ENCODE measurements at places on chromosomes 1 and 21.
A peak's percentile ranks its signal among the peaks of the same experiment; 100 is the strongest.

DNA sequence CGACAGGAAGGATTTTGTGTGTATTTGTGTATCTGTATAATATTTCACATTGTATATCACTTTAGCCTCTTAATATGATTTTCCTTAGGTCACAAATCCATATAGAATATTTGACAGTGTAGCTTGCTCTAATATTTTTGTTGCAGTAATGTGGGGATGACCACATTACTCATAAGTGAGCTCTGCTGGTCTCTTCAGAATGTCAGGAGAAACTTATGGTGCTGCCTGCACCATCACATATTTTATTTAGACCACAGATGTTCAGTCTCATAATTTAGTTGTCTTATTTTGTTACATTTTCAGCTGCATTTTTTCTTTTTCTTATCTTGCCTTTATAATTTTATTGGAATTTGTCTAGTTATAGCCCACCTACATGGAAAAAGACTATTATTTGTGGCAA lies 205.3 kb downstream of the PBX1 start:
- no peak for DNase-seq

GRCh38 chr1:99992044-99992722 lies 22.4 kb downstream of the SLC35A3 start:
- DNase-seq: no peak

GRCh38 chr1:179747611-179748010 lies 4.5 kb downstream of the FAM163A start:
- no peak for DNase-seq

GRCh38 chr1:73516451-73516850 lies 681.5 kb downstream of the LRRIQ3 start:
- DNase-seq: no peak

GRCh38 chr1:234478481-234479309 lies at the start of gene TARBP1:
TSS of gene TARBP1 (minus strand) at chr1:234479179. CDS start at chr1:234479103, 76 bp downstream.
- peak; percentile 80 for DNase-seq

DNA sequence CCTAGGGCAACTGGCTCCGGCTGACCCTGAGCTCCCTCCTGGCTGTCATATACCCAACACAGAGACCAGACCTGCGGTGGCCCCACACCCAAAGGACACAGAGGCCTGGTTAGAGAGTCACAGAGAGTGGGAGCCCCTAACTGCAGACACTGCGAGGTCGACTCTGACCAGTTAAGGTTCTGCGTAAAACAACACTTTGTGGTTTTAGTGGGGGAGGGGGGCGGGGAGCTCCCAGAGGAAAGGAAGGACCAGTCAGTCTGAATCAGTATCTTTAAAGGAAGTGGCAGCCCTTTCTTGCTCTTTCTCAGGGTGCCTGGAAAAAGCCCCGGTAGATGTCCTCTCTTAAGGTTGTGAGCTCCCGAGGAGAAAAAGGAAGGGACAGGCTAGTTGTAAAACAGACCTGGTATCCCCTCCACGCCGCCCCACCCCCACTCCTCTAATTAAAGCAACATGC lies 2.4 kb downstream of the SSBP3 start:
- DNase-seq: no peak

GRCh38 chr1:199362996-199363395 lies 664.5 kb upstream of the NR5A2 start:
- DNase-seq: no peak

DNA sequence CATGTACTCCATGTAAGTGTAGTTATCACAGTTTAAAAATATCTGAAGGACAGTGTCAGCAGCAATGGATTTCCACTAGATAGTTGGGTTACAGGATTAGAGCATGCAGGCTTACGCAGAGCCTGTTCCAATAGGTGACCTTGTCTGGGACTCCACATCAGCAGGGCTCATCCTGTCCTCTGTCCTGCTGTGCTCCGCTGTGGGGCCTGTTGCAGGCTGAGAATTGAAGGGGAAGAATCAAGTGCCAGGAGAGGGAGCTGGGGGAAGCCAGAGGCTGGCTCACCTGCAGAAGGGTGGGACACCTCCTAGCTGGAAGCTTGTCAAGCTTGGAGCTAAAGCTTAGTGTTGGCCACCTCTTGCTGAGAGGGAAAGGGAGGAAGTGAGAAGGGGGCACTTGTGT lies 62.8 kb downstream of the XCL2 start:
- peak; percentile 39 for DNase-seq

GRCh38 chr1:21579791-21580190 lies 70.6 kb downstream of the ALPL start:
- DNase-seq: no peak

GRCh38 chr1:26373281-26373680 lies 731 bp upstream of the ZNF683 start:
- DNase-seq: no peak

- peak; percentile 48 for DNase-seq
These were observed 119.1 kb downstream of the RRAGC start for GRCh38 chr1:38740487-38740886.

DNA sequence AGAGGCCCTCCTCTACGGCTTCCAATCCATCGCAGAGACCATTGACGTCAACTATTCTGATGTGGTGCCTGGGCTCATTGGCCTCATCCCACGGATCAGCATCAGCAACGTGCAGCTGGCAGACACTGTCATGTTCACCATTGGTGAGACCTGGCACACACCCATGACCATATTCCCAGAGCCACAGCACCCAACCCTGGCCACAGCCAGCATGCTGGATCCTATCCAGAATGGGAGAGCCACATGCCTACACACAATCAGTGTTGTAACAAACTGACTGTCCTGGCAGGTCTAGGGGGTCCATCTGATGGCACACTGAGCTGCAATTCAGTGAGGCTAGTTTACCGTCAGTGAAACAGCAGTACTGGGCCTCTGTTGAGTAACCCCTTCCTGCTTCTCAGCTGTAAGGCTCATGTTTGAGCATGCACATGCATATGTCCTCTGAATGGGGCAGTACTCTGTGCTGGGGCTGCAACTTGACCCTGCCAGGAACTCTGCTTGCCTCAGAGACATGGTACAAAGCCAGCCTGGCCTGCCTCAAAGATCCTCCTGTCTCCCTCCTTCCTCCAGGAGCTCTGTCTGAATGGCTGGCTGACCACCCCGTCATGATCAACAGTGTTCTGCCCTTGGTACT lies 10.8 kb downstream of the IPO13 start:
- DNase-seq: no peak

DNA sequence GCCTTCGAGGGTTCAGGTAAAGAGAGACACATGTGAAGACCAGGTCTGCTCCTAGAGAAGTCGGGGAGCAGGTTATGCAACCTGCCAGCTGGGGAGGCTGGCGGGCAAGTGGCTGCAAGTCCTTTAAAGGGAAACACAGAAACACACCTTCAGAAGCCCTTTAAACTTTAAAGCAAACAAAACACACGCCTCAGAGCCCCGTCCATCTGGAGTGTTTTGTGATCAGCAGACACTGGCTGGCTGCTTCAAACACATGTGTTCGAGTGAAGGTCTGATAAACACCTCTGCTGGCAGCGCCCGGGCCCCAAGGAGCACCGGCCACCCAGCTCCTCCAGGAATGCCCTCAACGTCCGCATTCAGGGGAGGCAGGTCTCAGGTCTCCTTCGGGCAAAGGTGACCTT lies 15.2 kb downstream of the RIPK4 start:
- DNase-seq: no peak

GRCh38 chr21:40723317-40723716 lies 123.6 kb downstream of the DSCAM start:
- no peak for DNase-seq

GRCh38 chr1:17588048-17588871 lies 48.8 kb downstream of the ARHGEF10L start:
- peak; percentile 72 for DNase-seq

DNA sequence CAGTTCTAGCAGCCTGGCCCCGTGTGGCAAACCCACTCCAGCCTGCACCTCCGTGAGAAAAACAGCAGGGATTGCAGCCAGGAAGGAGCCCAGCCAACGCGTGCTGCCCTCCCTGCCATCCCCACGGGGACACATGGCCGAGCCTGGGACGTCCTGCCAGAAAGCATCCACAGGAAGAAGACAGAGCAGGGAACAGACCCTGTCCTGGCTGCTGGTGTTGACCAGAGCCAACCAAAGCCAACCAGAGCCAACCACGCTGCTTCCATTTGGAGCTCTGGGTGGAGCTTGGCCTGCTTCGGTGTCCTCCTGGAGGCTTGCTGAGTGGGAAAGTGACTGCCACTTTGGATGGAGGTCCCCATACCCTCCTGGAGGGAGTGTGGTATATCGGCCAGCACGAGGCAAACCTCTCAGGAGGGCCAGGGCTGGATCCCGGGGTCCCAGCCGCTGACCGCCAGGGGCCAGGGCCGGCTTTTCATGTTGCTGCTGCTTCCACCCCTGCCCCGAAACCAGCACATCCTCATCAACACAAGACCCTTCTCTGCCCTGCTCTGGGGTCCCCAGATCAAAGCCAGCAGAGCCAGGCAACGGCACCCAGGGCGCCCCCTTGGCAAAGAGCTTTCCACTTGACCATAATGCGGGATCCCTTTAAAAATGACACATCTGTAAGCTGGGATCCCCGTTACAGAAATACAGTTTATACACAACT lies 80.6 kb upstream of the ARHGEF16 start:
- DNase-seq: no peak

DNA sequence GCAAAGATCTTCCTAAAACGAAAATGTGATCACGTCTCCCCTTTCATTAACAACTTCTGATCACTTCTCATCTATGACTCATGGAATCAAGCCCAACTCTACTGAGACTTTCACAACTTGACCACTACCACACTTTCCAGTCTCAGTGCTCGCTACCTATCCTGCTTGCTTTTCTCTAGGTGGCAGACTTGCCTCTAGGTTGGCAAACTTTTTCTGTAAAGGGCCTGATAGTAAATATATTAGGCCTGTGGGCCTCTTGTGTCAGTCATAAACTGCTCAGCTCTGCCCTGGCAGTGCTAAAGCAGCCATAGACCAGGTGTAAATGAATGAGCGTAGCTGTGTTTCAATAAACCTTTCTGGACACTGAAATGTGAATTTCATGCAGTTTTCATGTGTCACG lies 21.5 kb upstream of the HMGB4 start:
- peak; percentile 51 for DNase-seq

GRCh38 chr1:67294836-67295617 lies 12.6 kb upstream of the IL12RB2 start:
- peak; percentile 66 for DNase-seq

DNA sequence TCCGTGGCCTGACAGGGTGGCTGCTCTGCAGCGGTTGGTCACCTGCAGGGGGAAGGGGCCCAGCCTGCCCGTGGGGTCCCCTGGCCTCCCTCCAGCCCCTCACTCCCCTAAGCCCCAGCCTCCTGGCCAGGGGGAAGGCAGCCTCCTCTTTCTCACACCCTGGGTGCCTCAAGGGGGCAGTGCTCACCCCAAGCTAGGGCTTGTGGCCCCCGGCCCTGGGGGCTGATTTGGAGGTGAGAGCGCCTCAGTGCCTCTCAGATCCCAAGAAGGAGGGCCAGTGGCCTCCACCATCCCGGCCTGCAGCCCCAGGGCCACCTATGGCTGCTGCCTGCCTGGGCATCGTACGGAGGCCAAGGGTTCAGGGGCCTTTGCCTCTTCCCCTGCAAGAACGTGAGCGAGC lies 66.4 kb upstream of the TTC34 start:
- DNase-seq: no peak

DNA sequence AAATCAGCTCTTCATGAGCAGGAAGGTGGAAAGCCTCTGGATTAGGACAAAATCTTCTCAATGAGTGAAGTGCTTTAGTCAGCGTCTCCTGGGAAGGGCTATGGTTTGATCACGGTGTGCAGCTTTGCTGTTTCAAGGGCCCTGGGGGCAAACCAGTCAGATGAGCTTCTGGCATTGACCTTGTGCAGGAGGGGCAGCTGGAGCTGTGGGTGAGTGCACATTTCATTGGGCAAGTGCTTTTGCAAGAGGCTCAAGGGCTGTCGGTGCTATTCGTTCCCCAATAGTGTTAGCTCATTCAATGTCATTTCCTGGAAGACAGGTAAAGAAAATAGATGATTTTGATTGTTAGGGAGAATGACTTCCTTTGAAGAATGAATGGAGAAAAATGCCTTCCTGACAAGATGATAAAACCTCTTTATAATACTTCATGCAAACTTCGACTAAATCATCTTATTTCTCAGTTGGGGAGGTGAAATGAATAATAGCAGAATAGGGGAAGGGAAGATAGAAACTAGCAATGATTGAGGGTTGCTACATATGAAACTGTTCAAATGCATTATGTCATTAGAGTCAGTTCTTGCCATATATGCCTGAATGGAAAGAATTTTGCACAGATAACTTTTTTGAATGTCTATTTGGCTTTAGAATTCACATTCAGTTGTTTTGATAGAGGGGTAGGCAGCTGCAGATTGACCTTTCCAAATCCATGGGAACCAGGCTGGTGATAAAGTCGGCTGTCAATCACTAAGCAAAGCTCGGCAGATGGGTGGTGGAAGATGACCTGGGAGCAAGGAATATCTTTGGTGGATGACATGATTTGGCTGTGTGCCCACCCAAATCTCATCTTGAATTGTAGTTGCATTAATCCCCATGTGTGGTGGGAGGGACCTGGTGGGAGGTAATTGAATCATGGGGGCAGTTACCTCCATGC lies 12.9 kb upstream of the DISC1 start:
- no peak for DNase-seq

- DNase-seq: no peak
These were observed 482.9 kb downstream of the PTBP2 start for GRCh38 chr1:97204468-97204867.

DNA sequence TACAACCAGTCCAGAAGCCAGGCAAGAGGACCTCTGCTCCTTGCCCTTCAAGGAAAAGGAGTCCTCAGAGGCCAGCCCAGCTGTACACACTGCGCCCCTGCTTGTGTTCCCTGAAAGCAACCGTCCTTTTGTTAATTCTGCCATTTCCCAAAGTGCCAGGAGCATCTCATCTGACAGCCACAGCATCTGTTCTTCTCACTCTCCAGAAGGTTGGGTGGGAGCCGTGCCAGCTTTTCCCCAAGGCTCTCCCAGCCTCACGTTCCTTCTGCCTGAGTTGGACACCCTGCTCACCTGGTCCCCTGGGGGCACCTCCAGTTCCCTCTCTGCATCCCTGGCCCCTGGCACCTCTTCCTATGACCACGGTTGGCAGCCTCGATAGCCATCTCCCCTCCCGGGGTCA lies 10.5 kb upstream of the CNTN2 start:
- DNase-seq: no peak

- no peak for DNase-seq
These were observed 74.9 kb downstream of the WLS start for GRCh38 chr1:68157416-68157815.

GRCh38 chr1:36008546-36009197 lies 75.2 kb upstream of the TEKT2 start:
- peak; percentile 45 for DNase-seq

GRCh38 chr1:61951731-61952580 lies 209.7 kb downstream of the PATJ start:
- peak; percentile 78 for DNase-seq

DNA sequence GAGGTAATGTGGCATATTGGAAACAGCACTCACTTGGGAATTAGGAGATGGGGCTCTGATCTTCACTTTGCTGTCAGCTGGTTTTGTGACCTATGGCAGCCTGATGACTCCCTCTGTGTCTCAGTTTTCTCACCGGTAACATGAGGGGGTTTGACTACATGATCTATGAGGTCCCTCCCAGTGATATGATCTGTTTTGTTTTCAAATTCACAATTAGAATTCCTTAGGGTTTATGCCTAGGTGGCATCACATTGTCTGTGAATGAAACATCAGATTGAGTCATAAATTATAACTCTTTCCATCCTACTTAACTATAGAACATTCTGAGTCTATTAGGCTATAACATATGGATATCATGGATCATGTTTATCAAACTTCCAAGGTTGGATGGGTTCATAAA lies 386.6 kb downstream of the PTBP2 start:
- no peak for DNase-seq
